ENCODE measurements at places on chromosomes 3 and 15.
A peak's percentile ranks its signal among the peaks of the same experiment; 100 is the strongest.

GRCh38 chr3:140165781-140166180 lies 230.8 kb downstream of the CLSTN2 start:
- DNase-seq = no peak

- DNase-seq = no peak
Observed at GRCh38 chr3:191238321-191238817, 39.3 kb downstream of the OSTN start.

DNA sequence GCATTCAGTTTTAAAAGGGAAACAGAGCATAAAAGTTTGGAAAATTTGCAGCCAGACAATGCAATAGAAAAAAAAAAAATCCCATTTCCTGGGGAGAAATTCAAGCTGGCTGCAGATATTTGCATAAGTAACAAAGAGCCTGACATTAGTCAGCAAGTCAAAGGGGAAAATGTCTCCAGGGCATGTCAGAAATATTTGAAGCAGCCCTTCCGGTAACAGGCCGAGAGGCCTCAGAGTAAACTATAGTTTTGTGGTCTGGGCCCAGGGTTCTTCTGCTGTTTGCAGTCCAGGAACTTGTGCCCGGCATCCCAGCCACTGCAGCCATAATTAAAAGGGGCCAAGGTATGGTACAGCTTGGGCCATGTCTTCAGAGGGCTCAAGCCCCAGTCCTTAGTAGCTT lies 411.6 kb upstream of the BCHE start:
- no peak for DNase-seq

- DNase-seq = no peak
Observed at GRCh38 chr3:131480116-131480515, 22.7 kb downstream of the MRPL3 start.

DNA sequence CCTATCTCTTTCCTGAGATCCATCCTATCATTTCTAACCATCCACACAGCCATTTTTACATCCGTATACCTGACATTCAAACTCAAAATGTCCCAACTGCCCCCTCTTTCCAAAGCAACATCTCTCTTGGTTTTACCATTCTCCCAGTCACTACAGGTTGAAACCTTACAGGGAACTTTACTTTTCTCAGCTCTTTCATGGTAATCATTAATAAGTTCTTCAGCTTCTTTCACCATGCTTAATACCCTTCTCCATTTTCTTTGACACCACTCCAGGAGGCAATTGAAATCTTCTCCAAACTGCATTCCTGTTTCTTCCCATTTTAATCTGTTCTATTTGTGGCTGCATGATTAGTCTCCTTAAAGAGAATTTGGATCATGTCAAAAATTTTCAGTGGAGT lies 352.5 kb downstream of the GAP43 start:
- no peak for DNase-seq

GRCh38 chr15:69812861-69813261 lies 284.9 kb downstream of the TLE3 start:
- no peak for DNase-seq

- DNase-seq = peak; percentile 28
Observed at GRCh38 chr15:27260523-27260922, 289.5 kb downstream of the GABRG3 start.

DNA sequence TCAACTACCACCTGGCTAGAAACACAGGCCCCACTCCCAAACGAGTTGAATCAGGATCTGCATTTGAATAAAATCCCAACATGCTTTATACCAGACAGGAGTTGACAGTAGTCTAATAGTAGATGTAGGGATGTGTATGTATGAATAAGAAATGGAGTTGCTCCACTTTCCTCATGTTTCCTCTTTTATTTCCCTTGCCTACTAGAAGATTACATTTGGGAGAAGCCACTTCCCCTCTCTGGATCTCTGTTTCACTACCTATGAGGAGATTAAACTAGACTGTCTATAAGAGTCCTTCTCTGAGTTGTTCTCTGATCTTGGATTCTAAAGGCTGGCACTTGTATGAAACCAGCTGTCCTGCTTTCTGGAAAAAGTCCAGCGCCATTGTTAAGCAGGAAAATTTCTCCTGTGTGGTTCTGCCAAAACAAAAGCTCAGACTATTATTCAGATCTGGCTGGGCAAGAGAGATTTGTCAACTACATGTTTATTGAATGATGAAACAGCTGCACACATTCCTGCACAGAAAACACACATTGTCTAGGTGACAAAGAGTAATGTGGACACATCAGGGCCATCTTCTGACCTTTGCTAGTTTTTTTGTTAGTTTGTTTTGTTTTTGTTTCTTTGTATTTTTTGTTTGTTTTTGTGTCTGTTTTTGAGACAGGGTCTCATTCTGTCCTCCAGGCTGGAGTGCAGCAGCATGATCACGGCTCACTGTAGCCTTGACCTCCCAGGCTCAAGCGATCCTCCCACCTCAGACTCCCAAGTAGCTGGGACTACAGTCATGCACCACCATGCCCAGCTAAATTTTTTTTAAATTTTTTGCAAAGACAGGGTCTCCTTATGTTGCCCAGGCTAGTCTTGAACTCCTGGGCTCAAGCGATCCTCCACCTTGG lies 29.9 kb downstream of the ACP3 start:
- DNase-seq = peak; percentile 85

- no peak for DNase-seq
Observed at GRCh38 chr15:88428053-88428452, 39.1 kb downstream of the MRPL46 start.

DNA sequence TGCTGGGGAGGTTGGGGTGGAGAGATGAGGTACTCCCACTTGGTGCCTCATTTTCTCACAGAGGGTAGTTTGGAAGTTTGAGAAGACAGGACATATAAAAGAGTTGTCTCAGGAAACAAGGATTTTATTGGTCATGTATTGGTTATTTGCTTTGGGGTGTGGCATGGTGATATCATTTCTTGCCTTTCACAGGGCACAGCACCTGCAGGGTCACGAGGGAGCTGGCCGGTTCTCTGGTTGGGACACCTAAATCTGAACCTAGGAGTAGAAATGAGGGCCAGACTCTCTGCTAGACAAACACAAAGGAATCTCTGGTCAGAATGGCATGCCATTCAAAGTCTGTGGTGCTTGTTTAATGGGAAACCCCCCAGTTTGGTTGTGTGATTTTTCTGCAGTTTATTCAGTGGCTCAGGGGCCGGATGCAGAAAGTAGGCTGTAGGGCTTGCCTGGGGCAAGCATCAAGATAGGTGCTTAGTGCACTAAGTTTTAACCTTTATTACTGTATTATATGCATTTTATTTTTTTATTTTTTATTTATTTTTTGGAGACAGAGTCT lies 237.7 kb upstream of the EIF1B start:
- no peak for DNase-seq

GRCh38 chr15:81156324-81156723 lies 22.3 kb downstream of the CFAP161 start:
- DNase-seq = no peak

GRCh38 chr15:69703532-69704187 lies 251.0 kb downstream of the RPLP1 start:
- no peak for DNase-seq

DNA sequence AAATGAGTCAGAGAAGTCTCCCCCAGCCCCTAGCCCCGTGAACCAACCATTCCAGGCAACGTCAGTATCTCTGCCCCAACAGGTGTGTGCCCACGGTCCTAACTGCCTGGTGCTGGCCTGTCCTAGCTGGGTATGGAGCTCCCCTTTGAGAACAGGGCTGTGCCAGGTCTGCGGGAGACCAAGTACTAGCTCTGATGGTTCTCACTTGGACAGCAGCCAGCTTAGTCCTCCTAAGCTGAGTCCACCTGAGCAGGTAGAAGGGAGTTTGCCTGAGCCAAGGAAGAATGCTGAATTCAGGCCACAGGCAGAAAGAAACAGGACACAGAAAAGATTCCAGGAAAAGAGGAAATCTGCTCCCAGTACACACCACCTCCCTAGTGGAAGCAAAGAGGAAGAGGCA lies 33.1 kb upstream of the PARL start:
- no peak for DNase-seq

- DNase-seq = no peak
Observed at GRCh38 chr3:171358181-171358880, 101.9 kb downstream of the TNIK start.

DNA sequence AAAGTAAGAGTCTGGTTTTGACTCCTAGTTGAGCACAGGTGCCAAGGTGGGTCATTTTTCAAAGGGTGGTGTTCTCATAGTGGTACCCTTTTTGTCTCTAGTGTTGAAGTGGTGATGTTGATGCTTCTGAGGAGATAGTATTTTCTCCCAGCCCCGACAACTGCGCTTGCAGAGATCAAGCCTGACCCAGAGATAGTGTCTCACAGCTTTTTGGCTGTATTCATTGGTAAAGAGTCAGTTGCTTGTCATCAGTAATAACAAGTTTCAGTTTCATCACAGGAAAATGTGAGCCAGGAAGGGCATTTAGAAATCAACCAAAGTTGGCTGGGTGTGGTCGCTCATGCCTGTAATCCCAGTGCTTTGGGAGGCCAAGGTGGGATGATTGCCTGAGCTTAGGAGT lies 139.3 kb downstream of the NFKBIZ start:
- DNase-seq = no peak

DNA sequence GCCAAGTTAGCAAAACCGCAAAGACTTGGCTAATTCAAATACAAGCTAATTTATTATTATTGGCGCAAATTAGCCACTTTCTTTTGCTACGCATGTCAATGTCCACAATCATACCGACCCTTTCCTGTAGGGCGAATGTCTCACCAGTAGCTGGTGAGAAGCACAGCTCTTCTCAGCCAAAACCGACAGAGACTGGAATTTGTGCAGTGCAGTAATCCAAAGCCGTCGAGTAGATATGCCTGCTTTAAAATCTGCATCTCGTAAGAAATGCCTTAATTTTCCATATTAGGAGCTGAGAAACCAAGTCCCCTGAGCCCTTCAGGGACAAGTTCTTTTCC lies 614 bp upstream of the MINDY2 start:
- DNase-seq = peak; percentile 83

GRCh38 chr15:63640146-63640545 lies 43.0 kb downstream of the FBXL22 start:
- no peak for DNase-seq

GRCh38 chr3:124410471-124410870 lies 319.8 kb upstream of the UMPS start:
- no peak for DNase-seq

DNA sequence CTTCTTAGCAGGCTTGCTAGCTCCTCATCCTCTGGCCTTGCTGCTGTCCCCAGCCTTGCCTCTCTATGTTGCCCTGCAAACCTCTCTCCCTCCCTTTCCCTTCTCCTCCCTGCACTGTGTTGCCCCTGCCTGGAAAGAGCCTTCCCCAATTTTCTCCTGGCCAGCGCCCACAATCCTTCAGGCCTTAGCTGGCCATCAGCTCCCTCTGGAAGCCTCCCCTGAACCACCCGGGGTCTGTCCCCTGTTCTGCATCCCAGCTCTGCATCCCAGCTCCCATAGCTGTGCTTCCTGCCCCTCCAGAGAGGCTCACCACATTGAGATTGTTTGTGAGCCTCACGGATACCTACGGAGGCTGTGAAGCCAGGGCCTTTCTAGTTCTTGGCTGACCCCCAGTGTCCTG lies 23.7 kb downstream of the FAM3D start:
- DNase-seq = no peak

DNA sequence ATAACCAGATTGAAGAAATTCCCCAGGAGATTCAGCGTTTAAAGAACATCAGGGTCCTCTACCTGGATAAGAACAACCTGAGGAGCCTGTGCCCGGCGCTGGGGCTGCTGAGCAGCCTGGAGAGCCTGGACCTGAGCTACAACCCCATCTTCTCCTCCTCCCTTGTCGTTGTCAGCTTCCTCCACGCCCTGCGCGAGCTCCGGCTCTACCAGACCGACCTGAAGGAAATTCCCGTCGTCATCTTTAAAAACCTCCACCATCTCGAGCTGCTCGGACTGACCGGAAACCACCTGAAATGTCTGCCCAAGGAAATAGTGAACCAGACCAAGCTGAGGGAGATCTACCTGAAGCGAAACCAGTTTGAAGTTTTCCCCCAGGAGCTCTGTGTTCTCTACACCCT lies 9.4 kb upstream of the LRRC34 start:
- DNase-seq = no peak

DNA sequence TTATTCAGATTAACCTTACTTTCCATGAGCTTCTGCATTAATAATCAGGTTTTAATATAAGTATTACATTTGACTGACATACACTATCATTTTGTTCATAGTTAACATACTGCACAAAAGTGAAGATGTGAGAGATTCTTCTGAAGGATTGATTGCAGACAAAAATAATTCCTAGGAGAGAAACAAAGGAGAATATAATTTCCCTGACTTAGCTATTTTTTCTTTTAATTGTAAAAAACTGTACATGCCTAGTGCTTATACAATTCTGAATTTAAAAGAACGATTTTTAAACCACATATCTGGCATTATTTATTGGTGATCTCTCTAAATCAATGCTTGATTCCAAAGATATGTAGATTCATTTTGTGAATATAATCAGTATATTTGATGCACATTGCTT lies 11.0 kb upstream of the DCBLD2 start:
- DNase-seq = no peak

DNA sequence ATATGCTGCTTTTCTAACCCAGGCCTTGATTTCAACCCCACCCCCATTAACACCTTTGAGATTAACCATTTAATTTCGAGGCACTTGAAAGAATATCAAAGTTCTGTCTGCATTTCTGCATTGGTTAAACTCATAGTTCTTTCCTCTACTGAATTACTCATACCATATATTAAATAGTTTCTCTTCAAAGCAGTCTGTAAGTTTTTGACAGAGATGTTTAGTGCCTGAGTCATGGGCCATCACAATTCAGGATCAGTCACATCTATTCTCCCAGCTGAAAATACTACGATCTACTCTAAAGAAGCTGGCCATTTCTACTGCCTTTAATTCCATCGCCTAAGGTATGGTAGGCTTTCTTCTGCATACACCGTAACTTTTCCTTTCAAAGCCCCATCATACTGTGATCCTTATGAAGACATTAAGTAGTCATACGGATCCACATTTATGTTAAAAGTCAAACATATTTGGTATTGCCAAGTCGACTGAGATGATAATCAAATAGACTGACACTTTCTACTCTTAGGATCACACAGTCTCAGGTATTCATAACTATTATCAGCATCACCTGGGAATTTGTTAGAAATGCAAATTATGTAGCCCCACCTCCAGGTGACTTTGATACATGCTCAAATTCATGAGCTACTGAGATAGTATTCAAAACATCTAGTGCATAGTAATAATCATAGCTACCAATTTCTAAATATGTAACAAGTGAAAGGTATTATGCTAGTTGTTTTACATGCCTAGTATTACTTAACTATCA lies 489.4 kb upstream of the IL12A start:
- no peak for DNase-seq
